AG04450 (cell line): ENCODE measurements at places on chromosomes 4 and X. TPM values are rescaled to one million over a fixed set of nuclear protein-coding genes. Genes with fewer than 3 reads are reported as not detected.

Gene GCNA
- polyA plus RNA-seq: 1.2 and 1.5 TPM in 2 replicates

Gene SYN1
- polyA plus RNA-seq: 0.24 and 0.37 TPM in 2 replicates

Gene POF1B
- polyA plus RNA-seq: not detected in 2 replicates

Gene SLC30A9
- 63.2 and 82.9 TPM in 2 replicates for polyA plus RNA-seq

DNA sequence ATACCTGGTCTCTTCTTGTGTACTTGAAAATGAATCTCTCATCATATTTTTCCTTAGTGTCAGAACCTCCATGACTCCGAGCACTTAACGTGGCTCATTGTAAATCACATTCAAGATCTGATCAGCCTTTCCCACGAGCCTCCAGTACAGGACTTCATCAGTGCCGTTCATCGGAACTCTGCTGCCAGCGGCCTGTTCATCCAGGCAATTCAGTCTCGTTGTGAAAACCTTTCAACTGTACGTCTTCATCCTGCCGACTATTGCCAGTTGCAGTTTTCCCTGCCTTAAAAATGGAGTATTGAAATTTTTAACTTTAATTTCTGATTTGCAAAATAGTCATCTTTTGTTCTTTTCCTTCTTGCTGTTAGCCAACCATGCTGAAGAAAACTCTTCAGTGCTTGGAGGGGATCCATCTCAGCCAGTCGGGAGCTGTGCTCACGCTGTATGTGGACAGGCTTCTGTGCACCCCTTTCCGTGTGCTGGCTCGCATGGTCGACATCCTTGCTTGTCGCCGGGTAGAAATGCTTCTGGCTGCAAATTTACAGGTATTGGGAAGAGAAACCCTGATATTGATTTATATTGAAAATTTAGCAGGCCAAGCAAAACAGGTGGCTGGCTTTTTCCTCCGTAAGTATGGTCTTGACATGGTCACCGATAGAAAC lies 42.4 kb upstream of the MSANTD1 start:
- no peak for DNase-seq

GRCh38 chr4:82425478-82425877 lies 4.8 kb downstream of the HNRNPDL start:
- DNase-seq: no peak

DNA sequence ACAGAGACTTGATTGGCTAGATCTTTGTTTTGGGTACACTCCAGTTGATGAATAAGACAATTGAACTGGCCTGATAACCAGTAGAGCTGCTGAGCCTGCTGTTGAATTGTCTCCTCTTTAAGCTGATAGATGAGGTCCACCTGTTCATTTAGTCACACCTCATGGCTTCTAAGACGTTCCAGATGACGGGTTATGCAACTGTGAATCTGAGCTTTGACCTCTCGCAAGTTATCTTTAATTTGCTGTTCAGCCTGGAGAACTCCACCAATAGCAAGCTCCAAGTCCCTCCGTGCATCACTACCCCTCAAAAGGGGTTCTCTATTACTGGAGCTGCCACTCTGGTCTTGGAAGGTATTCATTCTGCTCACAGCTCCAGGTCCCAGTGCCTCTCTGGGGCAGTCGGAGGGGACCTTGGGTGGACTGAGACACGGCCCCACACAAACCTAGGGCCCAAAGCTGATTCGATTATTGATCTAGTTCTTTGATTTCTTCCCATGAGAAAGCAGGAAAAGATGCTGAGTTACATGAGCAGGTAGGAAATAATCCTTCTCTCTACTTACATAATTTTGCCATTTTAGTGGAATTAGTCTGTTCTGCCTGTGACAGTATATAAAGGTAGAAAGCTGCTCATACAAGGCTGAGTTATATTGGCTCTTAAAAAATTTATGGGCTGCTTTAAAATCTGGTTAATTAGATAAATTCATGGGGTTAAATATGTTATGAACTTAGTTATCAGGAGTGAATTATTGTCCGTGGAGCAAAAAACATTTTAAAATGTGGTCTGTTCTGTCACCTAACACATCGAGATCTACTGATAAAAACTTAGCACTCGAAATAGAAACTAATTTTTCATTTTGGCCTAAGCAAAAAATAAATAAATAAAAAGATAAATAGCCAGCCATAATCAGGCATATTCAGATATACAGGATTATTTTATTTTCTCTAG lies 6.8 kb downstream of the MMAA start:
- DNase-seq: no peak

DNA sequence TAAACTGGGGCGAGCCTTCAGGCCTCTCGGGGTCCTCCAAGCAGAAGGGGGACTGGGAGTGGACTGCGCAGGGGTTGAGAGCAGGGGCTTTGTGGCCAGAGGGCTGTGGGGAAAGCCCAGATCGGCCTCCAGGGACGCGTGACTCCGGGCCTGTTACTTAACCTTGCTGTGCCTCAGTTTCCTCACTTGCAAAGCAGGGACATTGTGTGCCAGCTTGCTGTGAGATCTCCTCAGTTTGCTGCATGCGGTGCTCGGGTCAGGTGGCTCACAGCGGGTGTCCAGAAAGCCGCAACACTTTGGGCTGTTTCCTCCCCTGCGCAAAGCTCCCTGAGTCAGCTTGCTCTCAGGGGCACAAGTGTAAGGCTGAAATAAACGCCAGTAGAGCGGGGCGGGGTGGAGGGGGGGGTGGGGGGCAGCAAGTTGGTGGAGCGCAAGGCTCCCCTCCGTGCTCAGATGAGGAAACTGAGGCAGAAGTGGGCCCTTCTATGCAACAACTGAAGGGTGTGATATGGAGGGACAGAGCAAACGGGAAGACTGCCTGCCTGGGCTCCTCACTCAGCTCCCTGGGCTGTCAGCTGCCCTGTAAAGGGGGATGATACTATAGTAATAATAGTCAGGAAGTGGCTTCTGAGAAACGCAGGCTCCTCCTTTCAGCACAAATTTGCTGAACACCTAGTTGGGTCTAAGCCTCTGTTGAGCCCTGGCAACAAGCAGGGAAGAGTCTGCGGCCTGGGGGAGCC lies 101.0 kb downstream of the HMX1 start:
- no peak for DNase-seq

DNA sequence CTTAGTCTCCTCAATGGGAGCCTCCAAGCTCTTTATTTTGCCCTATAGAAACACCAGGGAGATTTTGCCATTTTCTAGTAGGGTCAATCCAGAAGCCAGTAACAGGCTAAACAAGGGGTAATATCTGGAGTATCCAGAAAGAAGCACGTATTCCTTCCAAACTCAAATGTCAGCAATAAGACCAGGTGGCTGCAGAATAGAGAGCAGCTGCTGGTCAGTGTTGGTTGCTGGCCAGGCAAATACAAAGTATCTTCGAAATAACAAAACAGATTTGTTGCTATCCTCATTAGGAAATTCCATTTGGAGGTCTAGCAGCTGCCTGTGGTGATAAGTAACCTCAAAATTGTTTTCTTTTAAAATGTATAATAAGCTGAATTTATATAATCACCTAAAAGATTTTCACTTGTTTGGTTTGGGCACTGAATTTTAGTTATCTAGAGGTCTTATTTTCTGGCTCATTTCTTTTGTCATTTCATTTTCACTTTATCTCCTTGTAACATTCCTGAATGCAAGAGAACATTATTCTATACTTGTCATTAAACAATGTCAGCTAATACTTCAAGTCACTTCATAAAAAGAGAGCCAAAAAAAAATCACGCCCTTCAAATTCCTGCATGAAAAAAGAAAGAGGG lies 320.6 kb downstream of the DTHD1 start:
- DNase-seq: no peak

DNA sequence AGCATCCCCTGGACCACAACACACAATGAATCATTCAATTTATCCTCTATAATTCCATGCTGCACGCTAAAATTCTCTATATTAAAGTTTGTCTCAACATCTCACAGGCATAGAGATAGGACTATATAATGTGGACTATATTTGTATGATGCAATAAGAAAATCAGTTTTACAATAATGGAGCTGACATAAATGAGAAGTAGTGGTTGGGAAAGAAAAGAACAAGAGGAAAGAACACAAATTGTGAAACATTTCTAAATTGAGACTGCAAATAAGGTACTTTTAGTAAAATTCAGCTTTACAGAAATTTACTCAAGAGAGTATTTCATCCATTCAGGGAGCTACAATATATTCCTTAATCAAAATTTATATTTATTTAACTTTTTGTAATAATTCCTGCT lies 120.4 kb downstream of the ARAP2 start:
- DNase-seq: no peak

DNA sequence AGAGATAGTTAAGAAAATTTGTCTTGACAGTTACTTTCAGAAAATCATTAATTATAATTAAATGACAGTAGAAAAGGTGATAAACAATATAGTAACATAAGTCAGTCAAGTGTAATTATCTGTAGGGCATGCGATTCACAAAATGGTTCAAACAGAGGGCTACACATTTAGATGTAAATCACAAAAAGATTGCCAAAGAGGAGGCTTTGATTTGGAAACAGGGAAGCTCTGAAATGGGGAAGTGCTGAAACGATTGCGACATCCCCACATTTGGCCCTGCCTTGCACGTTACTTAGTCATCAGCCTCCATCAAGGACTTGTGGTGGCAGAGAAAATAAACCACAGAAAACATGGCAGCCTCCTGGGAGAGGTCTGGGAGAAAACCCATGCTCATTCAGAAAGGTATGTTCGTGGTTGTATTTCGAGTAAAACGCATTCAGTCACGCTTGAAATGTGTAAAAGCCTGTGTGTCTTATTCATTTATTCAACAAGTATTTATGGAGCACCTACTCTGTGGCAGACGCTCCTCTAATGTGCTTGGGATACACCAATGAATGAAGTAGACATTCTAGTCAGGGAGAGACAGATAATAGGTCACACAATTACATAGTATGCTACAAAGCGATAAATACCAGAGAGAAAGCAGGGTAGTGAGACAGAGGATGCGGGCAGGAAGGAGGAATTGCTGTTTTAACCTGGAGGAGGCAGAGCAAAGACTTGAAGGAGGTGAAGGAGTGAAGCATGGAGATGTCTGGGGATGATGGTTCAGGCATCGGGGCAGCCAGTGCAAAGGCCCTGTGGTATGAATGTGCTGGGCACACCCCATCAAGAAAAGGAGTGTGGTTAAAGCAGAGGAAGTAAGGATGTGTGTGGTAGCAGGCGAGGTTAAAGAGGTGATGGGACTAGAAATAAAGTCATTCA lies 7.8 kb downstream of the RBM47 start:
- peak; percentile 94 for DNase-seq

- no peak for DNase-seq
These were observed 114.7 kb upstream of the SLC6A14 start for GRCh38 chrX:116321711-116322110.

DNA sequence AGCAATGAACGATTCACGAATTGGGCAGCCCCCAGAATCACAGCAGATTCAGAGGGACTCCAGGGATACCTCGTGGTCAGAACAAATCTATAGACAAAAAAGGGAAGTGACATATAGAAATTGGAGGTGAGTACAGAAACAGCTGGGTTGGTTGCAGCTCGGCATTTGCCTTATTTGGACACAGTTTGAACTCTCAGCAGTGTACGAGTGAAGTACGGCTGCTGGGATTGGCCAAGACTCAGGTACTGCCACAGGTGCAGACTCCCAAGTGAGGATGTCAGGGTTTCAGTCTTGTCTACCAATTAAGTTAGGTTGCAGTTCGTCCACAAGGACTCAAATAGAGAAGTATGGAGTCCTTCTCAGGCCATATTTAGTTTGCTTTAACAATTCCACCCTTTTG lies 28.2 kb downstream of the HTT-AS start:
- no peak for DNase-seq

GRCh38 chr4:183407128-183407585 lies 37.3 kb upstream of the CDKN2AIP start:
- DNase-seq: peak; percentile 13

Gene MAP3K15
- 0.35 and 0.38 TPM in 2 replicates for polyA plus RNA-seq
